ENCODE measurements at places on chromosomes 3 and 15.

- no peak for DNase-seq
Observed at GRCh38 chr15:96700555-96700954, 370.1 kb downstream of the NR2F2 start.

- no peak for DNase-seq
Observed at GRCh38 chr3:107959550-107960154, 131.2 kb downstream of the CD47 start.

- no peak for DNase-seq
Observed at GRCh38 chr15:82158811-82159210, 103.7 kb downstream of the EFL1 start.

GRCh38 chr3:32374788-32375595 is 16.7 kb upstream of the CMTM7 start:
- DNase-seq = peak; percentile 62

DNA sequence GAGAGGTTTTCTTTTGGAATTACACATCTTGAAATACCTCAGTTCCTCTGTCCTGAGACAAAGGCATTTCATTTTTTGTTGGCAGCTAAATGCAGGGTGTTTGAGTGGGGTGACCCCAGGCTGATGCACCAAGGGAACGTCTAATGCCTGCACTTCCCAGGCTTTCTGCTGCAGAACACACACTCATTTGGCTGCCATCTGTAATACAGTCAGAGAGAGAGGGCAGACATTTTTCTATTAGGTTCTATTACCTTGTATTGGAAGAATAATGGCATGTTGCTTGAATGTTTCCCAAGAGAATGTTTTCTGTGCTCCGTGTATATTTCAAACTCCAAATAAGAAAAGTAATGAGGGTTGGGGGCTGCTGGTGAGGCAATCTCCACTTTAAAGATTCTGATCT is 87.1 kb downstream of the PTPRG start:
- DNase-seq = no peak

- no peak for DNase-seq
Observed at GRCh38 chr3:178625053-178625600, 88.9 kb downstream of the KCNMB2 start.

DNA sequence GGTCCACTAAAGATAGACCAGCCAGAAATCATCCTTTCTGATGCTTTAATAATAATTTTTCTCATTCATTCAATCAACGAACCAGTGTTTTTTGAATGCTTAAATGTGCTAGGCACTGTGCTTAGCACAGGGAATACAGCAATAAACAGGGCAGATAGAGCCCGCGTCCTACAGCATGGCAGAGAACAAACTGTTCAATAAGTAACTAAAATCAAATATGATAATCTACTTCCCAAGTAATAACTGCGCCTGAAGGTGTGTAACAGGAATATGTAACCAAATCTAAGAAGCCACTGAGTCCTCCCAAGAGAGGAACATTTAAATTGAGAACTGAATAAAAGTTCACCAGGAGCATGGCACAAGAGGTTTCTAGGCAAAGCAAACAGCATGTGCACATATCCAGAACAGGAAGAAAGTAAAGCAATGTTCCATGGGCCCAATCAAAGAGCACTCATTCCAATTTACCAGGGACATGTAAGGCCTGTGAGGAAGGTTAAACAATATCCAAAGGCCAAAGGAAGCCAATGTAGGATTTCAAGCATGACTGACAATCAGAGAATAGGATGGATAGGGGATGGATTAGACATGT is 311.0 kb upstream of the RARB start:
- no peak for DNase-seq

DNA sequence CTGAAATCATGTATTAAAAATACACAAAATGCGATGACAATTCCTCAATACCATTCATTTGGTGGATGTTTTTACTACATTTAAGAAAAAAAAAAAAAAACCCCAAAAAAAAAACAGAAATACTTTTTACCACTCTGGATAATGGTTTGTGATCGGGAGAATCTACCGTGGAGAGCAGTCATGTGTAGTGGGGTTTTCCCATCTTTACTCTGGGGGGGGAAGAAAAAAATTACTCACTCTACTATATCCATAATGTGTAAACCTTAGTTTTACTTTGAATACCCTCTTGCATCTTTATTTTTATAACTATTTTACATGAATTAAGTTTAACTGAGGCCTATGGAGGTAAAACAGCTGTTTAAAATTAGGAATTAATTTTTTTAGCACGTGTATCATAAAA is 83.3 kb downstream of the ANKRD28 start:
- DNase-seq = no peak

GRCh38 chr3:60609446-60609845 is 641.8 kb downstream of the FHIT start:
- no peak for DNase-seq

GRCh38 chr3:72187131-72187530 is 402.2 kb upstream of the PROK2 start:
- peak; percentile 30 for DNase-seq

DNA sequence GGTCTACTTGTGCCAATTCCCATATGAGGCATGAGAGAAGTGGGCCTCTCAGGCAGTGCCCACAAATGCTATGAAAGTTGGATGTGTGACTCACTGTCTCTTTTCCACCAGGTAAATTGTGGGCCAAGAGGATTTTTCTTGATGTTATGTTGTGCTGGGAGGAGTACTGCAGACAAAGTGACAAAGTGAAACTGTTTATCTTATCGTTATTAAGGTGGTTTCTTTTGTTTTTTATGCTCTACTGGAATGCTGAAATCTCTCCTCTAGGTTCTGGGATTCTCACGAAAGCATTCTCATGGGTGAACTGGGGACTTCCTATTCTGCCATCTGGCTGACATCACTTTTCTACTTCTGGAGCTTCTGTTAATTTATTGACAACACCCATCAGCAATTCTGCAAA is 919.6 kb upstream of the EPHA6 start:
- DNase-seq = no peak

GRCh38 chr3:44647771-44648170 is 761 bp upstream of the ZNF35 start:
- no peak for DNase-seq

DNA sequence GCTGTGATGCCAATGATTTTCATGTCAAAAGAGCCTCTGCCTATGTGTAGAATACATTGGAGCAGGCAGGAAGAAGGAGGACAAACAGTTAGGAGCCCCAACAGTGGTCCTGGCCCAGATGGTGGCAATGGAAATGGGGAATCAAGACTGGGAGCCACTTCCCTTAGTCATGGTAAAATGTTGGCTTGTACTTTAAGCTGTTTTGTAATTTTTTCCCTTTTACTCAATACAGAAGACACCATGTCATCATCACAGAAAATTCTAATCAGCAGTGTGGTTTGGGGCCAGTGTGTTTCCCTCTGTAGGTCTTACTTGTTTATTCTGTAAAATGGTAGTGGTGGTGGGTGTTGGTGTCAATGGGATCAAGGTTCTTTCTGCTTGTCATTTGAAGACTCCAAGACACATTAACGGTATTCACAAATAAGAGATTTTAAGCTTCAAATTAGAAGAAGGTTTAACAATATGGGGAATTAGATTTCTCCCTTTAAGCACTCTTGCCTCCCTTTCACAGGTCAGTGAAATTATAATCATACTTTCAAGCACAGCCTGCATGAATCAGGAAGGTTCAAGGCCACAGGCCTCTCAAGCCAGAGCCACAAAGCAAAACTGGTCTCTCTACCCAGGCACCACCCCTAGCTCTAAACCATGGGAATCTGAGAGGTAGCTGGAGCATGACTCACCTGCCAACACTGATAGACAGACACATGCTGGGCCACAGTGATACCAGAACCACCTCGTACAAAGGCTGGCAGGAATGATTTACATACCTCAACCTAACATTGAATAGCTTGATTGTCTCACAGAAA is 24.9 kb downstream of the SIAH2 start:
- peak; percentile 64 for DNase-seq

GRCh38 chr3:161050935-161051334 is 54.2 kb downstream of the B3GALNT1 start:
- no peak for DNase-seq

- no peak for DNase-seq
Observed at GRCh38 chr3:114455432-114455831, 161.6 kb downstream of the TIGIT start.

DNA sequence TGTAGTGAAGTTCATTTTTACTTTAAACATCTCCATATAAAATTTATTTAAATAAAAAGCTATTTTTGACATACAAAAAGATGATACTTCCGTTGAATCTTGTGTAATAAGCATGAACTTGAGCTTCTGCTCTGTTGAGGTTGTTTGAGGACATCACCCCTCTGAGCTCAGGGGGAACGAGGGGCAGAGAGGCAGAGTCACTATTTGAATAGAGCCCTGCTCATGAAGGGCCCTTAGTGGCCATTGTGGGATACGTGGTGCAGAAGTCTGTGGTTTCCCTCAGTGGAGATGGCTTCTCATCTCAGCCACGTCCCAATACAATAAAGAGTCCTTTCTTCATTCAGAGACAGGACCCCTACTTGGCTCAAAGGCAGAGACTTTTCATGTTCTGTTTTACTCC is 10.6 kb downstream of the CEMIP start:
- peak; percentile 26 for DNase-seq

DNA sequence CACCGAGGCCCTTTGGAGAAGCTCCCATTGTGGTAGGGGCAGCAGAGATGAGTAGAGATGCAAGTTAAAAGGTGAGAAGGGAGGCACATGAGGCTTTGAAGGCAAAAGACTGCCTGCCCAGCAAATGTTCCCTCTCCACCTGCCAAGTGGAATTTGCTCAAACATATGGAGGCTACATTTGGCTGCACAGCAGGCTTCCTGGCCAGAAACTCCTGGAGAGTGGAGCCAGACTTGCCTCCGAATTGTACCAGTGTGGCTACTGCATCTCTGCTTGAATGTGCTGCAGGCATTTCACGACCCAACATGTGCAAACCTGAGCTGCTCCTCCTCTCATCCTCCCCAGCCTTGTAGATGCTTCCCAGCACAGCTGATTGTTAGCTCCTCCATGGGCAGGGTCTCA is 229.2 kb downstream of the ZNF621 start:
- DNase-seq = no peak

GRCh38 chr15:40163657-40164416 is 3.0 kb downstream of the BUB1B start:
- no peak for DNase-seq

- no peak for DNase-seq
Observed at GRCh38 chr3:38347421-38348200, 1.0 kb downstream of the XYLB start.

DNA sequence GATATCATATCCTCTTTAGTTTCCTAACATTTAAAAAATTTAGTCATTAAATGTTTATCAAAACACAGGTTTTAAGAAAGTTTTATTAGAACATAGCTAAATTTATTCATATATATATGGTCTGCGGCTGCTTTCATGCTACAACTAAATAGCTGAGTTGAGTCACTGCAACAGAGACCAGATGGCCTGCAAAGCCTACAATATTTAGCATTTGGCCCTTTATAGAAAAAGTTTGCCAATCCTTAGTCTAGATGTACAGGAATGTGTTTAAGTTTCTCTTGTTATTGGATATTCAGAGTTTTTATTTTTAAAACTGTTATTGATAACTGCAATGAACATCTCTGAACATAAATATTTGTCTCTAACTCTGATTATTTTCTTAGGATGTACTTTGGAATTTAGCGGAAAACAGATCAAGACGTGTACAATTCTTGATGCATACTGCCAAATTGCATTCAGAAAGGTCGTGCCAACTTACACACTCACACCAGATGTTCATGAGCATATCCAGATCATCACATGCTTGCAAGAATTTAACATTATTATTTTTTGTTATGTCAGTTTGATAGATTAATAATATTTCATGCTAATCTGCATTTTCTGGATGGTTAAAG is 157.9 kb downstream of the STAC start:
- DNase-seq = no peak

- no peak for DNase-seq
Observed at GRCh38 chr3:187327845-187328244, 36.3 kb upstream of the MASP1 start.

DNA sequence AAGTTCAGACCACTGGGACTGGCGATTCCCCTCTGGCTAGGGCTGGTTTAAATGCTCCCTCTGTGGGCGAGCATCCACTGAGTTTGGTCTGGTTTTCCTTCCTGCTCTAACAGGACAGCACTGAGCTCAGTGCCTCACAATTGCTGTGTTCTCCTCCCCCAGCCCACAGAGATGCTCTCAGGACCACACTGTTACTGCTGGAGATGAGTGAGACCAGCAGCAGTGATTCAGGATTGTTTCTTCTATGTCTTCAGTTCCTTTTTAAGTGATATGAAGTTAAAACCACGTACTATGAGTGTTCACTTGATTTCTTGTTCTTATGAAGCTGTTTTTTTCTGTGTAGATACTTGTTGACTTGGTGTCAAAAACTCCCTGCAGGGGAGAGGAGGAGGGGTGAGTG is 180.4 kb upstream of the COL8A1 start:
- no peak for DNase-seq

- DNase-seq = peak; percentile 25
Observed at GRCh38 chr3:52831500-52832301, 1.2 kb upstream of the ITIH4 start.

DNA sequence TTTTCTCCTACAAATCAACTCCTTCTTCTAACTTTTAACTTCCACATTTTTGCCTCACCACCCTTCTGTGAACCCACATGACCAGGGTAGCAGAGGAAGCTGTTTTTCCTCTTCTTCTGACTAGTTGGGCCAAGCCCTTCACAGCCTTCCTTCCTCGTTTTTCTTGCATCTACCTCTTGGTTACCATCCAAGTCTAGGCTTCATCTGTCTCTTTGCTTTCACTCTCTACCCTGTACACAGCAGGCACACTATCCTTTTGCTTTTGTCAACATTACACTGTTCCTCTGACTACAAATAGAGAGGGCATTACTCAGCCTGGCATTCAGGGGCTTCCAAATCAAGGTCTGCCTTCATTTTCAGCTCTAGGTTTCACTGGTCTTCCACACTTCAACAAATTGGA is 22.0 kb downstream of the SLC9A9 start:
- peak; percentile 84 for DNase-seq

GRCh38 chr3:40324621-40325020 is 15.1 kb downstream of the EIF1B start:
- DNase-seq = no peak

GRCh38 chr3:43515970-43516635 is 105.7 kb downstream of the ANO10 start:
- DNase-seq = no peak

DNA sequence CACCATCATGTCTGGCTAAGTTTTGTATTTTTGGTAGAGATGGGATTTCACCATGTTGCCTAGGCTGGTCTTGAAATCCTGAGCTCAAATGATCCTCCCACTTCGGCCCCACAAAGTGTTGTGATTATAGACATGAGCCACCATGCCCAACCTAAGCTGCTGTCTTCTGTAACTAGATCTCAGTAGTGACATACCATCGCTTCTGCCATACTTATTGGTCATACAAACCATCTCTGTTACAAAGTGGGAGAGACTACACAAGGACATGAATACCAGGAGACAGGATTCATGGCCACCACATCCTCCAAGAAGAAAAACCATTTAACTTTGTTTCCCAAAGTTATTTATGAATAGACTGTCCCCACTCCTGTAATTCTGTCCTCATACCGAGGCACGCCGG is 81.3 kb downstream of the SMAD6 start:
- no peak for DNase-seq

GRCh38 chr3:168394439-168394838 is 298.7 kb upstream of the GOLIM4 start:
- DNase-seq = no peak
